IPS DF 6.9 (cell line): ENCODE measurements at places on chromosomes 6 and 20.
A peak's percentile ranks its signal among the peaks of the same experiment; 100 is the strongest.

GRCh38 chr6:28922004-28922820, 1.6 kb downstream of the TRIM27 start:
- no peak for DNase-seq

DNA sequence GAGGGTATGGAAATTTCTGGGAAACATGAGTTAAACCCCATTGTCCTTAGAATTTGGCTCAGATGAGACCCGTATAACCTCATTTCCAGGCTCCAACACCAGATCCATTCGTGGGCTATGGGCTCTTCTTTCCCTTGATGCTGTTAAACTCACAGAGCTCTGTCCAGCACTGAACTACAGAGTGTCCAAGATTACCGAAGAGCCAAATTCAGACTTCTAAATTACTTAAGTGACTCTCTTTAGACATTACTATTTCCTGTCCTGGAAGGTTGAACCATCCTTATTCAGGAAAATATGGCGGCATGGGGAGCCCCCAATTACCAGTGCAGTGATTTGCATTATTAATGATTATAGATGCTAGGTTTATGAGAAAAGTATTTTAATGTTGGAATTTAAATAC, 124.9 kb upstream of the EDN1 start:
- DNase-seq: no peak

DNA sequence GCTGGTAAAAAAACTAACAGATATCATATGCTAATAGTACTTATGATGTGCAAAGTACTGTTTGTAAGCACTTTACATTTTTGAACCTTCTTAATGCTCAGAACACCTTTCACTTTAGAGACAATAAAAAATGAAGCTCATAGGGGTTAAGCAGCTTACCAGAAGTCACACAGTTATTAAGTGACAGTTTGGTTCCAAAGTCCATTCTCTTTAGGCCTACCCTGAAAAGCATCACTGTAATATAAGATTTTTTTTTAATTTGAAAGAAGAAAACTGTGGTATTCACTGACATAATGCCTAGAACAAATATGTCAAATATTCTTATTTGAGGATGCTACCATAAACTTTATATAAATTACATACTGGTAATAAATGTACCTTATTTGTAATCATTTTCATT, 127.6 kb upstream of the RUNX2 start:
- DNase-seq: no peak

DNA sequence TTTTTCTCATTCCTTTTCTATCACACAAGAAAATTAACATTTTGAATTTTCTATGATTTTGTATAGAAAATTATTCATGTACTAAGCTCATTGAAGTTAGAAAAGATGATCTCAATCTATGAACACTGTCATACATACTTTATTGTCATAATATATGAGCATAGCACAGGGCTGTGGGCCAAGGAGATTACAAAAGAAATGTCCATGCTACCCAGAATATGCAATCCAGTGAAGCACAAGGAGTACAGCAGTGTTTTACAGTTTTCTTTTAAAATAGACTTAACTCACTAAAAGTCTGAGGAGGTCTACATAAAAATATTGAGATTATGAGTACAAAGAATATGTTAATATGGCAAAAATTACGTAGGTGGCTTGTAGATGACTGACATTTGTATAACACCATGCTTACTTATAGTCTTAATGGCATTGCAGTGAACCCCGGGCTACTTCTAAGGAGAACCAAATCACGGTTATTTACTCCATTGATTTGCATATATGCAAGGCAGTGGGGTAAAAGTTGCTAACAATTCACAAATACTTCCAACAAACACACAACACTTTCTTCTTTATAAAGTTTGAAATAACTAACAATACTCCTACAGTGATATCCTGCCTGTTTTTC, 257.1 kb downstream of the BCKDHB start:
- DNase-seq: no peak

DNA sequence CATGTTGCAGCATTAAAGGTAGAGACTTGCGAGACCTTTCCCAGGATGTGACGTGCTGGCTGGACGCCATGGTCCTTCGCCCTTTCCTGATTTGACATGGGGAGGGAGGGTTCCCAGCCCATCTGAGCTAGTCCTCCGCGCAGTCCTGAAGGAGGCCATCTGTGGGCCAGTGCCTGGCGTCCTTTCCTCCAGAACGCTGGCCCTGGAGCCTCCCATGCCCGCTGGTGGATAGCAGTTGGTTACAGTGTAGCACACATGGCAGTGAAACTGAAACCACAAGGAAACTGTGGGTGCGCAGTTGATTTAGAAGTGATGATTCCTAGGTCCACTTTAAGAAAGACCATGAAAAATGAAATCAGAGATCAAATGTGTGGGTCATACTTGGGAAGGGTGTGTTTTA, 193.7 kb downstream of the CDH4 start:
- DNase-seq: no peak

- DNase-seq: no peak
These were observed 8.5 kb downstream of the GRIK2 start for GRCh38 chr6:101401792-101402621.

DNA sequence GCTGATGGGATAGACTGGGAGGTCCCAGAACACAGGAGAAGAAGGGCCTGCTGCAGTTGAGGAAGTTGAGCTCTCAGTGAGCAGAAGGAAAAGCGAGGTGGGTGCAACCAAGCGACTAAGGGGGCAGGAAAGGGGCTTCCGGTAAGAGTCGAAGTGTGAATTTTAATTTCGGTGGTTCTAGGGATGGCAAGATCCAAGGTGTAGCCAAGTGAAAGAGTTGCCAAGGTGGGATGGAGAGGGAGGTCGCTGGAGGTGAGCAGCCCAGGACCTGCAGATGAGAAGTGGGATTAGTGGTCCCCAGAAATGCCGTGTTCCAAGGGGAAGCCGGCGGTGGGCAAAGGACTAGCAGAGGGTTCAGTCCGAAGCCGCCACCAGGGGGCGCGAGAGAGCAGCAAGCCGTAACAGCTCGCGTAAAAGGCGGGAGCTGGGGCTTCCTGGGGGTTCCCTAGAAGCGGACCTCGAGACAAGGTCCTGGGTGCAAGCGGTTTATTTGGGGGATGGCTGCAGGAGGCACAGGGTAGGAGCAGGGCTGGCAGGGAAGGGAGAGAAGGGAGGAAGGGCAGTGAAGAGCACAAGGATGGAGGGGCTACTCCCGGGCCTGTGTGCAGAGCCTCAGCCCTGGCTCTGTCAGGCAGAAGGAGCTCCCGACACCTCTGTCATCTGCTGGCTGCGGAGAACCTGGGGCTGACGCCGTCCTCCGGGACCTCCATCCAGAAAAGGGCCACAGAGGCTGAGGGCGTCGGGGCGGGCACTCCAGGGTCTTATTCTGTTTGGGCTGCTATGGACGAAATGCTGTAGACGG, 103.6 kb downstream of the PAX1 start:
- peak; percentile 54 for DNase-seq

- DNase-seq: no peak
These were observed 49.2 kb upstream of the FOXC1 start for GRCh38 chr6:1560281-1561058.

GRCh38 chr6:152575621-152576150, 61.5 kb downstream of the SYNE1 start:
- no peak for DNase-seq

DNA sequence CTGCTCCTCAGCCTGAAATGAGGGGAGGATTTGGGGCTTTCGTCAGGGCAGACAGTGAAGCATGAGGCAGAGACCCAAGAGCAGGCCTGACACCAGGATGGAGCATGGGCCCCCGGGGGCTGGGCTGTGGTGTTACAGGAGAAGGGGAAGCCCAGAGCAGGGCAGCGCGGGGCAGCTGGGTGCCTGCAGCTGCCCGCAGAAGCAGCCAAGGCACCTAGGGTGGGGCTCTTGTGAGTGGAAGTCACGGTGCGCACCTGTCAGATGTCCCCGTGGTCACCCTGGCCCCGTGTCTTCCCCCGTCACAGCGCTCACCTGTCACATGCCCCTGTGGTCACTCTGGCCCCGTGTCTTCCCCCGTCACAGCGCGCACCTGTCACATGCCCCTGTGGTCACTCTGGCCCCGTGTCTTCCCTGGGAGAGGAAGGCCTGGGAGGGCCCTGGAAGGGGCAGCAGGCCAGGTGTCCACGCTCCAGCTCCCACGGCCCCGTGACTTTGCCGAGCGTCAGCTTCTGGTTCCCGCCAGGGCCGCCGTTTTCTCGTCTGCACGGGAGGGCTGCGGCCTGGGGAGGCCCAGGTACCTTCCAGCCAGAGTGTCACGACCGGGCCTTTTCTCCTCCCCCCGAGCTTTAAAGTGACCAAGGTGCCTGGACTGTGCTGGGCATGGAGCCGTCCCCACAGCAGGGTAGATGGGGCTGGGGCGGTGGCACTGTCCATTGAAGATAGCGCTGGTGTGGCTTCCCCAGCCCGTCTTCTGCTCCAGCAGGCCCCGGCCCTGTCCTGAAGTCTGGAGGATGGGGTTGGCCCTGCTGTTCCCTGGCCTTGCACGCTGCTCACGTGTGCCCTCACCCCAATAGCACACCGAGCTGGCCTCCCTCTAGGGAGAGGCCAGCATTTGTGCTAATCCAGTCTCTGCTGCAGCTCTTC, 9.4 kb downstream of the ARFGAP1 start:
- no peak for DNase-seq

GRCh38 chr6:4466261-4466660, 309.9 kb upstream of the CDYL start:
- no peak for DNase-seq

- DNase-seq: no peak
These were observed 68.5 kb downstream of the PLEKHG1 start for GRCh38 chr6:150667977-150668716.

GRCh38 chr20:58651559-58651945, 469 bp downstream of the STX16 start:
- no peak for DNase-seq

- DNase-seq: no peak
These were observed 255.8 kb upstream of the SASH1 start for GRCh38 chr6:148086843-148087242.
